Natural killer cell (primary cell): ENCODE measurements at places on chromosomes 3 and 15. TPM values are rescaled to one million over a fixed set of nuclear protein-coding genes. Genes with fewer than 3 reads are reported as not detected.

XPC gene
- 45.5 TPM for total RNA-seq

GRIP2 gene
- total RNA-seq = not detected

ADAMTS7 gene
- total RNA-seq = 0.10 TPM

DNA sequence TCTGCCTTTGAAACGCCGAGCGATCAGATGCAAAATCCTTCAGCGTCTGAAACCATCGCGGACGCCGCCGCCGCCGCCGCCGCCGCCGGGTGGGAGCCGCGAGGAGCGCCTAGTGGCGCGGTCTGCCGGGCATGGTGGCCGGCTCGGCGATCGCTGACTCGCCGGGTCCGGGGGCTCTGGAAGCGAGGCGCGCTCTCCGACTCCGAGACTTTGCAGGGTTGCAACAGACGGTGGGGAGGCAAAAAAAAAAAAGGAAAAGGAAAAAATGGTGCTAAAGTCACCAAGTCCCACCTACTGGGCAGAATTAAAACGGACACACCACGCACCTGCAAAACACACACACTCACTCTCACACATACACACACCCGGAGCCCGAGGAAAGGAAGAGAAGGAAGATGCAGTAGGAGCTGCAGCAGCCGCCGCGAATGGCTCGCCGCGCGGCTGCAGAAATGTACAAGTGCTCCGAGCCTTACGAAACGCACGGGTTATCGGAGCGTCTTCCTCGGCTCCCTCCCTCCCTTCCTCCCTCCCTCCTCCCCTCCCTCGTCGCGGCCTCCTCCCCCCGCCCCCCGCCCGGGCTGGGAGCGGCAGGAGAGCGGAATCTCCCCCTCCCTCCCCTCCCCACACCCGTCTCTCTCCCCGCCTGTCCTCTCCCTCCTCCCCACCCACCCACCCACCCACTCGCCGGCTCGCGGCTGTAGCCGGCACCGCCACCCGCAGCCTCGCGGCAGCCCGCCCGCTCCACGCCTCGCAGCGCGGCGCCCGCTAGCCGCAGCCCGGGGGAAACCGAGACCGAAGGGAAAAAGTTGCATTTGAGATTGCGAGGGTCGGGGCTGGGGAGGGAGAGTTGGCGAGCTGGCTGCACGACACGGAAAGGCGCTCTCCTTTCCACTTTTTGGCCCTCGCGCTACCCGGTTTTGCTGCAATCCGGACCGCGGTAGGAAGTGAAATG is at the start of gene NTRK3:
NTRK3 (minus strand) TSS at position 461 of the 952 bp plus-strand sequence. CDS start 586 bp downstream, outside the sequence.
- H3K27me3 ChIP-seq = peaks cover 26% of the 10 kb centered on the region
- no peak within 1 kb of the TSS for H3K27ac ChIP-seq
- H3K4me1 ChIP-seq = no peaks in the 10 kb centered on the region
- DNase-seq = no peak
- no peaks in the 10 kb centered on the region for H3K36me3 ChIP-seq

DNA sequence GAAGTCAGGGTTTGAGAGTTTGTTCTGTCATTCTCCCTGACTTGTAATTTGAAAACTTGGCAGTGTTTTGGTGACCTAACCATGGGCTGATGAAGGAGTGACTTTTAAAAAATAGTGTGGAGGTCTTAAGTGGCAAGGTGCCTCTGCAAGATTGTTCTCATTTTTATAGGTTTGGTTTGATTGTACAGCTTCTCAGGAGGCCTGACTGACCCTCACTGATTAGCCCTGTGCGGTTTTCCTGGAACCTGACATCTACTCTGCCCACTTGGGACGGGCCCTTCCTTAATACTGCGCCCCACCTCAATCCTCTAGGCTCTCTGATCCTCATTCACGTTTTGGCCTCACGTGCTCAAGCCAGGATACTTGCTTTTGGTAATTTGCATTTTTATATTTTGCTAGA is 2.8 kb downstream of the UBE2E1 start:
- no peak overlapping the region for H3K27ac ChIP-seq
- no peaks in the 10 kb centered on the region for H3K36me3 ChIP-seq
- peak; percentile 13 for DNase-seq
- no peaks in the 10 kb centered on the region for H3K27me3 ChIP-seq
- peaks cover 24% of the 10 kb centered on the region for H3K4me1 ChIP-seq

CDHR4 gene
- not detected for total RNA-seq

GRCh38 chr15:35757765-35758164 is 211.8 kb upstream of the DPH6 start:
- H3K4me3 ChIP-seq = no peak overlapping the region
- H3K27me3 ChIP-seq = no peaks in the 10 kb centered on the region
- H3K27ac ChIP-seq = no peak overlapping the region
- no peaks in the 10 kb centered on the region for H3K36me3 ChIP-seq
- H3K4me1 ChIP-seq = no peaks in the 10 kb centered on the region

GRCh38 chr15:58684036-58684710 is 65.3 kb downstream of the ADAM10 start:
- peaks cover 2% of the 10 kb centered on the region for H3K36me3 ChIP-seq
- H3K27me3 ChIP-seq = no peaks in the 10 kb centered on the region
- no peak overlapping the region for H3K4me3 ChIP-seq

PML gene
- 68.7 TPM for total RNA-seq

DNA sequence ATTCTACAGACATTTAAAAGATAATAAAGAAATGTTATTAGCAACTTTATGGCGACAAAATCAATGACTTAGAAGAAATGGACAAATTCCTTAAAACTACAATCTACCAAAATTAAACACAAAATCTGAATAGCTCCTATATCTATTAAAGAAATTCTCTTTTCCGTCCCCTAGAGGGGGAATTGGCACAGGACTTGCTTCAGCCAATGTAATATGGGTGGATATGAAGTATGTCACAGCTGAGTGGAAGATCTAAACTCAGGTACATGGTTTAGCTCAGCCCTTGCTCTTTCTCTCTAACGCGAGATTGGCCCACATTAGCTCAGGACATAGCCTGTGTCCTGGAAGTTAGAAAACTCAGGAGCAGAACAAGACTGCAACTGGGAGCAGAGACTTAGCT is 79.3 kb downstream of the DNAH12 start:
- no peaks in the 10 kb centered on the region for H3K4me1 ChIP-seq
- no peaks in the 10 kb centered on the region for H3K36me3 ChIP-seq
- no peak overlapping the region for H3K4me3 ChIP-seq
- H3K27ac ChIP-seq = no peak overlapping the region

GRCh38 chr15:99476413-99477222 is 89.2 kb upstream of the MEF2A start:
- H3K27ac ChIP-seq = no peak overlapping the region
- peaks cover 27% of the 10 kb centered on the region for H3K4me1 ChIP-seq
- no peak overlapping the region for H3K4me3 ChIP-seq
- H3K36me3 ChIP-seq = no peaks in the 10 kb centered on the region
- no peaks in the 10 kb centered on the region for H3K27me3 ChIP-seq

DNA sequence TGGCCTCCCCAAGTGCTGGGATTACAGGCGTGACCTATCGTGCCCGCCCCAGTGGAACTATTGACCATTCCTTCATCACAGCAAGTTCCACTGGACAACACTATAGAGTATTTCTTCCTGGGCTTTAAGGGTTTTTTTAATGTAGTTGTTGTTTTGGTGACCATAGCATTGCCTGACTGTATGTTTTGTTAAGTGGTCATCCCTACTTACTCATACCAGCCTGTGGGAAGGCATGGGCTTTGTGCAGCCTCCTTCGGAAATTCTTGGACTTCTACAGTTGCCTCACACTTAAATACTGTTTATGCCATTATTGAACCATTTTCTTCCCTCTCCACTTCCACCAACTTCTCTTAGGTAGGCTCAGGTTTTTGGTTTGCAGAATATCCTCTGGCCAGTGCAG is 19.9 kb upstream of the ALPK3 start:
- H3K4me1 ChIP-seq = no peaks in the 10 kb centered on the region
- no peaks in the 10 kb centered on the region for H3K27me3 ChIP-seq

- H3K27ac ChIP-seq = peak overlapping the region; percentile 48
- H3K4me3 ChIP-seq = peak overlapping the region; percentile 44
- peak; percentile 61 for DNase-seq
These were observed 721 bp downstream of the MYEF2 start for GRCh38 chr15:48177383-48177765.

- no peaks in the 10 kb centered on the region for H3K27me3 ChIP-seq
- peak overlapping the region; percentile 75 for H3K27ac ChIP-seq
- DNase-seq = no peak
- H3K4me3 ChIP-seq = no peak overlapping the region
These were observed 14.5 kb downstream of the TIGIT start for GRCh38 chr3:114308377-114308776.

GRCh38 chr15:93478947-93479346 is 389.9 kb upstream of the RGMA start:
- H3K4me3 ChIP-seq = no peak overlapping the region
- no peaks in the 10 kb centered on the region for H3K36me3 ChIP-seq
- H3K4me1 ChIP-seq = no peaks in the 10 kb centered on the region
- H3K27me3 ChIP-seq = no peaks in the 10 kb centered on the region

DNA sequence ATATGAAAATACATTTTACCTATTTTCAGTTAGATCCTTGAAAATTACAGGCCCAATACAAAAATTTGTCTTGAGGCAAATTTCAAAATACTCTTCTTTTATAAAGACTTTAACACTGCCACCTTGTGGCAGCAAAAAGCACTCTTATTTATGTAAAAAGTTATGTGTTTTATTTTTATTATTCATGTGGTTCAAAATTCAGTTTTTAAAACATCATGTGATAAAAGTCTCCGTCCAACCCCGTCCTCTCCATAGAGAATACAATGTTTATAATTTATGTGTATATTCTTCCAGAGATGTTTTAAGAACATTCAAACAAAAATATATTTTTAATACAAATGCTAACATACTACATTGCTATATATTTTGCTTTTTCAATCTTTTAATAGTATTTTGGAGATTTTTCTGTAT is 36.9 kb upstream of the TRIM59 start:
- DNase-seq = no peak
- H3K4me1 ChIP-seq = peaks cover 4% of the 10 kb centered on the region
- no peaks in the 10 kb centered on the region for H3K36me3 ChIP-seq
- no peak overlapping the region for H3K27ac ChIP-seq
- no peaks in the 10 kb centered on the region for H3K27me3 ChIP-seq

DNA sequence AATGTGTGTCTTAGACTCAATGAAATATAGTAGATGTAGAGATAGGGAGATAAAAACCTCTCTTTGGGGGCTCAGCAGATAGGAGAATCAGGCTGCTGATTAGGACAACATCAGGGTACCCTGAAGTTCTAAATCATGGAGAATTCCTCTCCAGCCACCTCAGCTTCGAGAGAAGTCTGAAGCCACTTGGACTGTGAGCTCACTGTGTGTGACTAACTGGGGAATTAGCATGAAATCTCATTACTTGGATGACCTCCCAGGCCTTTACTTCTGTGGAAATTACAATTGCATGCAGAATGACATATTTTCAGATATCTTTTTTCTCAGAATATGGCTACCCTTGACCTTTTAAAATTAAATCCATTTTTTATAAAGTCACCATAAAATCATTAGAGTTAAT is 128.0 kb upstream of the MRPL3 start:
- H3K36me3 ChIP-seq = no peaks in the 10 kb centered on the region
- H3K4me1 ChIP-seq = no peaks in the 10 kb centered on the region
- H3K4me3 ChIP-seq = no peak overlapping the region
- no peak overlapping the region for H3K27ac ChIP-seq
- H3K27me3 ChIP-seq = no peaks in the 10 kb centered on the region

DNAJB8 gene
- total RNA-seq = not detected

GRCh38 chr15:74317820-74318375 is 49.5 kb downstream of the CYP11A1 start:
- no peak overlapping the region for H3K27ac ChIP-seq
- H3K4me3 ChIP-seq = no peak overlapping the region
- no peaks in the 10 kb centered on the region for H3K27me3 ChIP-seq
- H3K4me1 ChIP-seq = peaks cover 53% of the 10 kb centered on the region
- no peak for DNase-seq
- H3K36me3 ChIP-seq = no peaks in the 10 kb centered on the region

GP5 gene
- 0.80 TPM for total RNA-seq

DNA sequence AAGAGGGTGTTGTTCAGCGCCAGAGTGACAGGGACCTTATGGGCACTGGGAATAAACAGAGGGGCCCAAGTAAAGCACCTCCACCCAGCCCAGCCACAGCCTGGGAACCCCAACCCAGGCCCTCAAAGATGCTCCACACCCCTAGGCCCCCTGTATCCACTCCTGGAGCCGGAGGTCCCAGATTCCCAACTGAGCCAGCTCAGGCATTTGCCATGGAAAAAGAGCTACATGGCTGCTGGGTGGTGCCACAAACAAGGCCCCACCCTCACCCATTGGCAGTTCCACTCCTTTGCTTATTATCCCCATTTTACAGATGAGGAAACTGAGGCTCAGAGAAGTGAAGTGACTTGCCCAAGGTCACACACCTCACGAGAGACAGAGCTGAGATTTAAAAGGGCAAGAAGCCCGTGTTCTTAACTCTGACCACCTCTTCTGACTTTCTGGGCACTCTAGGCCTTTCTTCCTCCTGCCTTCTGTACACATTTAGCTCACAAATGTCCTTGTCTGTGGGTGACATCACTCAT is 16.9 kb downstream of the ANPEP start:
- H3K4me1 ChIP-seq = no peaks in the 10 kb centered on the region
- H3K27me3 ChIP-seq = no peaks in the 10 kb centered on the region
- H3K27ac ChIP-seq = no peak overlapping the region
- no peak overlapping the region for H3K4me3 ChIP-seq

GRCh38 chr3:99579965-99580364 is 58.4 kb upstream of the COL8A1 start:
- no peaks in the 10 kb centered on the region for H3K4me1 ChIP-seq
- H3K27me3 ChIP-seq = no peaks in the 10 kb centered on the region
- H3K4me3 ChIP-seq = no peak overlapping the region
- no peaks in the 10 kb centered on the region for H3K36me3 ChIP-seq

NPAP1 gene
- total RNA-seq = not detected

- H3K27me3 ChIP-seq = no peaks in the 10 kb centered on the region
- H3K4me3 ChIP-seq = peak overlapping the region; percentile 94
- H3K4me1 ChIP-seq = peaks cover 20% of the 10 kb centered on the region
These were observed 481 bp downstream of the AP4E1 start for GRCh38 chr15:50909010-50909317.

DNA sequence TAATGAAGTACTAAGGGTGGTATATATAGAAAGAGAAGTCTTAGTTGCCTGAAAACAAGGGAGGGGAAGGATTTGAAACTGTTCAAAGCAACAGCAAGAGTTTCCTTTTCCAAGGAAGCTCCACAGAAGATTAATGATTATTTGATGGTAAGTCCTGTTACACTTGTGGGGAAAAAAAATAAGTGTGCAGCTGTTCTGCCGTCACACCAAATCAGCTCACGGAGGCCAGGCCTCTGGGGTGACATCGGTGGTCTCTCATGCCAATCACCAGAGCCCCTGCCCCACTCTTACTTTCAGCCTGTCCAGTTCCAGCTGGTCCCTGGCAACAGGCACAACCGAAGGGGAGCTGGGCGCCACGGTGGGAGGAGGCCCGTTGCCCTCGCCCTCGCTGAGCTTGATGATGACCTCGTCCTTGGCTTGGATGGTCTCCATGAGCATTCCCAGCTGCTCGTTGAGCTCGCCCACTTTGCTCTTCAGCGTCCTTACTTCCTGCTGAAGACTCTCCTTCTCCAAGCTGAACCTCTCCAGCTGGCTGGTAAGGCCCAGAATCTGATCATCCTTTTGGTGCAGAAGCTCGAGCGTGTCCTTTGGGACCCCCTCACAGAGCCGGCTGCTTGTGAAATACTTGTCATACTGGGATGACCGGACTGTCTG is 53.5 kb downstream of the TBC1D2B start:
- H3K4me3 ChIP-seq = no peak overlapping the region
- no peaks in the 10 kb centered on the region for H3K27me3 ChIP-seq
- peaks cover 49% of the 10 kb centered on the region for H3K36me3 ChIP-seq
- H3K27ac ChIP-seq = no peak overlapping the region
